ENCODE measurements at places on chromosomes 16 and 17.

DNA sequence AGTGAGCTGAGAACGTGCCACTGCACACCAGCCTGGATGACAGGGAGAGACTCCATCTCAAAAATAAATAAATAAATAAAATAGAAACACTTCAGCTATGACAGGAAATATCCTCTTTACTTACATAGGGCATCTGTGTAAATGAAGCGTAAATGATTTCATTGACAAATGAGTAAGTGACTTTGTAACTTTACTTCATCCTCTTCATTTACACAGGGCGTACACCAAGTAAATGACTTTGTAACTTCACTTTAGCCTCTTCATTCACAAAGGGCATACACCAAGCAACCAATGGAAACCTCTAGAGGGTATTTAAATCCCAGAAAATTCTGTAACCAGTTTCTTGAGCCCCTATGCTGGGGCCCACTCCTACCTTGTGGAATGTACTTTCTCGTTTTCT, 16.2 kb upstream of the KLHDC4 start:
- no peak for DNase-seq

- no peak for DNase-seq
Measured at GRCh38 chr17:32487473-32488176, 832 bp downstream of the CDK5R1 start.

- no peak for DNase-seq
Measured at GRCh38 chr16:22266546-22266945, 30.7 kb upstream of the POLR3E start.

GRCh38 chr17:71402661-71403141, 718.1 kb upstream of the SOX9 start:
- no peak for DNase-seq

DNA sequence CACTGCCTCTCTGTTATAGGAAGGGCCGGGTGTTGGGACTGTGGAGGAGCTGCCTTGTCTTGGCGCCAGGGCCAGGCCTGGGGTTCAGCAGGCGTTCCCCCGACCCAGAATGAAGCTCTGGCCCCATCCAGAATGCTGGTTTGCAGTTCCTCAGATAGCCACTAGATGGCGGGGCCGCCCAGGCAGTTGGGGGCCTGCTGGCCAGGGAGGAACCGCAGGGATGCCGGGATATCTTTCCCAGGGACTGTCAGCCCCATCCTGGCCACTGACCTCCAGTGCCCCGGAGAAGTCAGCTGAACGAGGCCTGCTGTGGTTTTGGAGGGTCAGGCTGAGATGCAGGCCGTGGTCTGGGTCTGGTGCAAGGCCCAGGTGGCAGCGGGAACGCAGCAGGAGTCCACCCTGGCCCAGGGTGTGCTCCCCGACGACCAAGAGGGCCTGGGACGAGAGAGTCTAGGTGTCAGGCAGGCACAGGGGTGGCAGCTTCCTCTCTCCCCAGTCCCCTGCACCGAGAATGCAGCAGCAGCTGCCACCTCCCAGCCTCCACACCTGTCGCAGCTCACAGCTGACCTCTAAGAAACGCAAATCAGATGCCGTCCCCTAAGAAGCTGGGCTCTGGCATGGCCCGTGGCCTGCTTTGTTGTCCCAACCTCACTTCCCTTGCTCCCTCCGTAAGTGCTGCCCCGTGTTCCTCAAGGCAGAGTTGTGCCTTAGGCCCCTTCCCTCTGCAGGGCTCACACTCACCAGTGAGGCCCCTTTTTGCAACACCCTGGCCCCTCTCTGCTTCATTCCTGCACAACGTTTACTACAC, 51.2 kb downstream of the RMI2 start:
- peak; percentile 31 for DNase-seq

GRCh38 chr17:55546481-55546880, 35.2 kb upstream of the SMIM36 start:
- no peak for DNase-seq

- DNase-seq = peak; percentile 57
Measured at GRCh38 chr17:77441130-77441920, 300.6 kb downstream of the SEC14L1 start.

DNA sequence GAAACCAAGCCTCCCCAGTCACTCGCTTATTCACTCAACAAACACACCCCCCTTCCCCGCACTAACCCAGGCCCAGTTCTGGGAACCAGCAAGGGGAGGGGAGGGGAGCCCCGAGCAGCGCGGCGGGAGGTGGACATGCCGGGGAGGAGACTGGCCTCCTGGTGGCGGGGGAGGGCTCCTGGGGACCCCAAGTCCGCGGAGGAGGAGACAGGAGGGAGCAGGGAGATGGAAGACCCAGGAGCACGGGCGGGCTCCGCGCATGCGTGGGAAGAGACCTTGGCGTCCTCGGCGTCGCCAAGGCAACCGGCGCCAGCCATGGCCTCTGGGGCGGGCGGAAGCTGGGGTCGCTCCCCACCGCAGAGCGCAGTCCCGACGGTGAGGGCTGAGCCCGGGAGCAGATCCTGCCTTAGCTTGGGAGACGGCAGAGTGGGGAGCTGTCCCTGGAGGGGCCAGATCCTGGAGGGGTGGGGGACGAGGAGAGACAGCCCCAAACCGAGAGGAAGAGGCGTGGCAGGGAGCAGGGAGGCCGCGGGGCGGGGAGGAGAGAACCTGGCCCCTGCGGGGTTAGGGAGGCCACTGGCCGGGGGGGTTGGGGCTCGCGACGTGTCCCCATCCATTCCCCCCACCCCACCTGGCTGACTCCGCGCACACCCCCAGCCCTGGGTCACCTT, at the start of gene PRR29:
Gene PRR29, plus strand, starts transcription at position 302 of the 671 bp plus-strand sequence. Its CDS starts 14 bp downstream, at position 316.
- DNase-seq = peak; percentile 62

DNA sequence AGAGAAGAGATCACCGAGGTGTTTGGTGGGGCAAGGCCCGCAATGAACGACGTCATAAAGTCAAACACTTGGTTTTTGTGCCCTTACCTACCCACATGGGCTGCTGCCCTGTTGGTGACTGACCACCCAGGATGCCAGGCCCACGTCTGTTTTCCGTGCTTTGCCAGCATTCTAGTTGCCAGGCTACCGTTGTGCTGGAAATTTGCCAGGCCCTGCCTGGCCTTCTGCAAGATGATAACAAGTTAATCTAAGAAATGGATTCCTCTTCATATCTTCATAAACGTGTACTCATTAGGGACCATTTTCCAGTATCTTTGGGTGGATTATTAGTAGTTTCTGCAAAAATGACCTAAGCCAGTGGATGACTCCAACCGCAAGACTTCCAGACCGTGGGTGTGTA, 35.4 kb downstream of the SLC6A4 start:
- no peak for DNase-seq

DNA sequence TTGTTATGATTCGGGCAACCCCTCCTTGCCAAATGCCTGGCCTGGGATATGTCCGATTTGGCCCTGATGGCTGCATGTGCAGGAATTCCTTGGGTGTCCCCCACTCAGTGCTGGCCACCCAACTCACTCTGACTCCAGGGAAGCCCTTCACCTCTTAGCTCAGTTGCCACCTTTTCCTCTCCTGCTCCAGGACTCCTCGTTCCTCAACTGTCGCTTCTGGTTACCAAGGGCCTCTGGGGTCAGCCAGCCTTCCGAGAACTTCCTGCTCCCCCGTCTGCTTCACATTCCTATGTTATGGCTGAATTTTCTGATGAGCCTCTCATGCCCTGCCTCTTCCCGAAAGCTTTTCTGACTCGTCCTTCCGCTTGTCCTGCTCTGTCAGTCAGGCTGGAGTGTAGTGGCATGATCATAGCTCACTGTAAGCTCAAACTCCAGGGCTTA, 63.5 kb downstream of the SPACA3 start:
- no peak for DNase-seq

- DNase-seq = no peak
Measured at GRCh38 chr17:48262982-48263730, 155.6 kb downstream of the SNX11 start.

GRCh38 chr17:2089021-2089422, 34.1 kb downstream of the HIC1 start:
- no peak for DNase-seq

DNA sequence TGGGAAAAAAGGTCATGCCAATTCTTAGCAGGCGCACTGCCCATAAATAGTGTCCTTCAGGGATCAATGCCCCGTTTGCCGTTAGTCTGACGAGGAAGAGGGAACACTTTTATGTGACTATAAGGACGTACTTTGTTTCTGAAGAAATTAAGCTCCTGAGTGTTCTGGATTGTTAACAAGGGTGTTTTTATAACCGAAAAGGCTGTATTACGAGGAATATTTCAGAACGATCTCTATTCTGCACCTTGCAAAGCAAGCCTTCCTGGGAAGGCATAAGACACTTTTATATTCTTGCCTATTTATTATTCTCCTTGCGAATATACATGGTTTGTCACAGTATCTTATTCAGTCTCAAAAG, 24.5 kb upstream of the SYT17 start:
- no peak for DNase-seq

- no peak for DNase-seq
Measured at GRCh38 chr16:16189842-16190241, 33.5 kb downstream of the ABCC6 start.

DNA sequence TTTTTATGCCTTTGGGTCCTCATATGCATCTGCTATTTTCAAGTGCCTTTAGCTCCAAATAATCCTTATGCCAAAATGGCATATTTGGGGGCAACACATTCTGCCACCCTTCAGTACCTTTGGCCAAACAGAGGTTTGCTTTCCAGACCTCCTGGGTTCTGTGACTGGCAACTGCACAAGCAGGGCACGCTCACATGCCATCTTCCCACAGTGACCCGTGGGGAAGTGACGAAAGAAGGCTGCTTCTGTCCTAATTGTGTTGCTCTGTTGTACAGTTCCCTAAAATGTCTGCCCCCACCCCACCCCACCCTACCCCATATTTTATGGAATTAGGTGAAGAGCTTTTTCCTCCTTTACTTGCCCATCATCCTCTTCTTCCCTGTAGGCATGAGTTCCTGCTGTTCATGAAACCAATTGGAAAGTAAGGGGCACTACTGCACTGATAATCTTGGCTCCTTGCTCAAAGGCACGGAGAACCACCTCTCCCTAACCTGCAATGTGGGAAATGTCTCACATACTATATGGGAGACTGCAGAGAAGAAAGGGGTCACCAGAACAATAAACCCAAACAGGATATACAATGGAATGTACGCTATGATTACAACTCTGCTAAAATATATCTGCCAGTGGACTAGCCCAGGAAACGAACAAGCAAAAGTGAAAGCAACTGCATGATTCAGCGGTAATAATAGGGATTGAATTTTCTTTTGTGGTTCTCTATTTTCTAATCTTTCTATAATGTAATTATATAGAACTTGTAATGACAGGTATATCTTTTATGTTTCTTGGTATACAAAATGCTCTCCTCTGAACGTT, 3.3 kb upstream of the SLFN12L start:
- no peak for DNase-seq

GRCh38 chr17:16415031-16415924, at the start of gene TRPV2:
TRPV2 (plus strand) TSS chr17:16415571; CDS start chr17:16417669, 2,098 bp downstream.
- peak; percentile 21 for DNase-seq

GRCh38 chr16:10088380-10088793, 93.8 kb downstream of the GRIN2A start:
- no peak for DNase-seq

DNA sequence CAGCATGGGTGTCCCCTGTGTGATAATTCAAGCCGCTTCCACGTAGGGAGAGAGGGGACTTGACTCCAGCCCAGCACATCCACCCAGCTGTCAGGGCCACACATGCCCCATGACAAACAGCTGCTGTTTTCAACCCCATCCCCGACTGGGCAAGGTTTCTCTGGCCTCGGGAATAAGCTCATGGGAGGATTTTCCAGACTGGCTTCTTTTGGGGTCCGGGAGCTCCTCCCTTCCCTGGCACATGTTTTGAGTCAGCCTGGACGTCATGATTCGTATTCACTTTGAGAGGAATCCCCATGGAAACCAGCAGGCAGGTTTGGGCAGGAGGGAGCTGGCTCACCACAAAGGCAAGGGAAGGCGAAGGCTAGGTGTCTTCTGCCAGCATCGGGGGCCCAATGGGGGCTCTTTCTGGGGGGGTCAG, 156.4 kb downstream of the CMIP start:
- DNase-seq = no peak

- no peak for DNase-seq
Measured at GRCh38 chr17:35865412-35866340, 3.0 kb downstream of the HEATR9 start.

DNA sequence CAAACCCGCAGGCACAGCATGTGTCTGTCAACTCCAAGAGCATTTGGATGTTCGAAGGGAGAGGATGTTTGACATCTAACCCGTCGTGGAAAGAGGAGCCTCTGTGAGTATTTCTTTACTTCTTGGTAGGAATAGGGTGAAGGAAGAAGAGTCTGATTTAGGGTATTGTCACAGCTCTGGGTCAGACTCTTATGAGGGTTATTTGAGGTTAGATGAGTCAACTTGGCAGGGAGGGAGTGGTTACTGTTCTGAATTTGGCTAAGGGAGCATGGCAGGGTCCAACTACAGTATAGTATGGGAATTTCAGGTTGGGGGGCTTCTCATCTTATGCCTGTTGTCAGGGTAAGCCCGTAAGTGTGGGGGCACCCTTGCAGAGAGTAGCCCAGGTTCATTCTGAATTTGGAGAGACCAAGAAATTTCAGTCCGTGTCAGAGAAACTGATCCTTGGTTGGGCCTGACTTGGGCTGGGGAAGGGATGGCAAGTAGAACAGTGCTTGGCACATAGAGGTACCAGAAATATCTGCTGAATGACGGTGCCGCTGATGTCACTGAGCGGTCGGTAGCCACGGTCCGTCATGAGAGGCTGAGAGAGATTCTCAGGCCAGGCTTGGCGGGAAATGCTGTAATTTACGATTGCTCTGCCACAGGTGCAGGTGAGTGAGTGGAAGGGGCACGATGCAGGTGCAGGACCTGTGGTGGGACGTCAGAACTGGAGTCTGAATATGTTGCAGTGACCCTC, 43.2 kb downstream of the MYH3 start:
- no peak for DNase-seq

GRCh38 chr17:69715656-69716055, 301.2 kb downstream of the MAP2K6 start:
- DNase-seq = no peak

DNA sequence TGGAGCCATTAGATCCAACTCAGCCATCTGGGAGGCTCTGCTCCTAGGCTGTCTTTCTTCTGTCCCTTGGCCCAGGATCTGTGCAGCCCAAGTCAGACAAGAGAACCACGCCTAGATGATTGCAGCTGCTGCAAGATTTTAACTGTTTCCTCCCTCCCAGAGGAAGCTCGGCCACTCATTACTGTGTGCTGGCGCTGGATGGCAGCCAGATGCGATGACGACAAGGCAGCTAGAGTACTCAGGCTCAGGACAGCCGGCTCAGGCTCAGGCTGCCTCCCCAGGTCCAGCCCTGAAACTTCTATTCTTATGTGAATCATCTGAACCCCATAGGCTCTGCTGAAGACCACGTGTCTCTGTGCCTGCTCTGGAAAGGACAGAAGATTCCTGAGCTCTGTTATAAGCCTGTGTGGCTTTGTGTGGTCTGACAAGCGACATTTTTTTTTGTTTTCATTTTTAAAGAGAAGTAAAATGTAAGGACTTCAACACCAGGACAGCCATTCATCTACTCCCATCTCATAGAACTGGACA, 32.1 kb upstream of the FBXW10B start:
- no peak for DNase-seq

GRCh38 chr17:77664097-77664729, 294.3 kb upstream of the TNRC6C start:
- DNase-seq = no peak

- DNase-seq = no peak
Measured at GRCh38 chr17:503449-503700, 150.8 kb upstream of the RPH3AL start.

Data from activated CD4-positive, CD25-positive, alpha-beta regulatory T cell (primary cell).